ENCODE measurements at places on chromosomes 12 and 14.

DNA sequence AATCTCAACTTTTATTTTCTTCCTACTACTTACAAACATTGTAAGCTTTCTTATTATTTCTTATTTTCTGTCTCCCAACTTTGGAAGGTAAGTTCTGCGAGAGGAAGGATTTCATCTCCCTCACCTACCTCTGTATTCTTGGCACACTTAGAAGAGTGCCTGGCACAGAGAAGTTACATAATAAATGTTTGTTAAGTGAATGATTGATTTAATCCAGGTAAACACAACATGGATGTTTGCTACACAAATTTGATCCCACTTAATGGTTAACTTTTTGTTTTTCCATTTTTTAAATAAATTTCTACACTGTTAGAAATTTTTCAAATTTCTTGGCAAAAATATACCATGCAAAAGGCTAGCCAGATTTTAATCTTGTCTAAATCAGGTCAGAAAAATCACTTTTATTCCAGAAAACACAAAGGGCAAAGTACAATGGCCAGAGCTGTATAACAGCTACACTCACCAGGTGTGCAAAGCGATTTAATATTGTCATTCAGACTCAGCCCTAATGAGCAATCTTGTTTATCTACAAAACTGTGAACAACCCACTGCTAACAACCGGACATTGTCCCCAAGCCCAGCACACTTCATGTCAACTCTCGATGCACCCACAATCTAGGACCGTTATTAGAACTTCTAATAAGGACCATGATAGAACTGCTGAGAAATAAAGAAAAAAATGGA lies 222.1 kb upstream of the EEA1 start:
- no peak for DNase-seq

- no peak for DNase-seq
These were observed 20.7 kb downstream of the HAL start for GRCh38 chr12:95975491-95975890.

DNA sequence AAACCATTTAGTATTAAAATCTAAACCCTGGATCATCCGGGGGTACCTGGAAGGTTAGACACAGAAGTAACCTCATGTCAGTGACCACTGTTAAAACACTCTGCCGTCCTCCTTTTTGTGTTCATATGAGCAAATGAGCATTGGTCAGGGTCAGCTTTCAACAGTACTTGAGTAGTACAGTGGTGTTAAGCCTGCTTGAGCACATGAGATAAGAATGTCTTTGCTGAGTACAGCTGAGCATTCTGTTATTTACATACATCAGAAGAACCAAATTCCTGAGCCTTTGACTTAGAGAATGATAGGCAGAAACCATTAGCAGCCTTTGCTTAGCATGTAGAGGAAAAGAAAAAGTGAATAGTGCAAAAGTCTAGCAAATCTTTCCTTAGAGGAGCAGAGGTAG lies 38.6 kb upstream of the LRTM2 start:
- no peak for DNase-seq

DNA sequence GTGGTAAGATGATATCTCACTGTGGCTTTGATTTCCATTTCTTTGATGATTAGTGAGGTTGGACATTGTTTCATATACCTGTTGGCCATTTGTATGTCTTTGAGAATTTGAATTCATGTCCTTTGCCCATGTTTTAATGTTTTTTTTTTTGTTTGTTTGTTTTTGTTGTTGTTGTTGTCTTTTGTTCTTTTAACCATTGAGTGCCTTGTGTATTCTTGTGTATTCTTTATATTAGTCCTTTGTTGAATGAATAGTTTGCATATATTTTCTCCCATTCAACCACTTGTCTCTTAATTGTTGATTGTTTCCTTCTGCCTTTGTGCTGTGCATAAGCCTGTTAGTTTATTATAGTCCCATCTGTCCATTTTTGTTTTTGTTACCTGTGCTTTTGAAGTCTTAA lies 71.9 kb downstream of the FBXO33 start:
- no peak for DNase-seq

- DNase-seq, result no peak
These were observed 36.3 kb downstream of the IL31 start for GRCh38 chr12:122137681-122138080.

DNA sequence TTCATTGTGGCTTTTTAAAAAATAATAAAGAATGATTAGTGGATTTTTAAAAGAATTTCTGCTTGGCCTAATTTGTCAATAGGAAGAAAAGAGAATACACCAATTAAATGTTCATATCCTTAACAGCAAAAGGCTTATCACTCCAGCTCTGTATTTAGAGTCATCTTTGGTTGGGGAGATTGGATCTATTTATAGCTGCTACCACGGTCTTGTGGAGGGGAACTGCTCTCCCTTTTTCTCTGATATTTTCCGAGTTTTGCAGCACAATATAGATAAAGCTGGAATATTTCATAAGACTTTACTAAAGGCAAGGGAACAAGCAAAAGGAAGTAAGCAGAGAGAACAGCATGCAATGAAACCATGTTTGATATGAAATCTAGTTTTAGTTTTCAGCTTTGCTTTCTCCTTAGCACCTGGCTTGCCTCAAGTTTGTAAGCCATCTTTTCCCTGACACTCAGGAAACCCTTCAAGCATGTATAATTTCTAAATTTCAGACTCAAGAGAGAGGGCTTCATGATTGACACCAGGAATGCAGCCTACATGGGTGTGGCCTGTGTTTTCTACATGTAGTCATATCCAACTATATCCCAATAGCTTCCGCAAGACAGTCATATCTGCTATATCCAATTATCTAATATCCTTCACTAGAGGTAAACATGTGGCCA lies 35.2 kb downstream of the BRMS1L start:
- DNase-seq, result no peak

GRCh38 chr12:112577473-112578329 lies 159.0 kb downstream of the PTPN11 start:
- no peak for DNase-seq

DNA sequence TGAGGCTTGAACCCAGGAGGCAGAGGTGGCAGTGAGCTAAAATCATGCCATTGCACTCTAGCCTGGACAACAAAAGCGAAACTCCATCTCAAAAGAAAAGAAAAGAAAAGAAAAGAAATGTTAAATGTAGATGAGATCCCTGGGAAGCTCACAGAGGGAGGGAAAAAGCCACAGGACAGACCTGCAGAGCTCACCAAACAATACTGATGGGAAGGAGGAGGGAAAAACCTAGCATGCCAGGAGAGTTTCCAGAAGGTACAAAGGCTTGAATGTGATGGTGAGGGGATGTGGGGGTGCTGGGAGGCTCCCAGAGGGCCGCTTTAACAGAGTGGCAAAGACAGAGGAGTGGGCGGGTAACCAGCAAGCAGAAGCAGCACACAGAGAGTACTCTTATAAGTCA lies 72.3 kb downstream of the PTPN21 start:
- DNase-seq, result no peak

GRCh38 chr12:83933615-83934014 lies 979.0 kb downstream of the SLC6A15 start:
- DNase-seq, result no peak

DNA sequence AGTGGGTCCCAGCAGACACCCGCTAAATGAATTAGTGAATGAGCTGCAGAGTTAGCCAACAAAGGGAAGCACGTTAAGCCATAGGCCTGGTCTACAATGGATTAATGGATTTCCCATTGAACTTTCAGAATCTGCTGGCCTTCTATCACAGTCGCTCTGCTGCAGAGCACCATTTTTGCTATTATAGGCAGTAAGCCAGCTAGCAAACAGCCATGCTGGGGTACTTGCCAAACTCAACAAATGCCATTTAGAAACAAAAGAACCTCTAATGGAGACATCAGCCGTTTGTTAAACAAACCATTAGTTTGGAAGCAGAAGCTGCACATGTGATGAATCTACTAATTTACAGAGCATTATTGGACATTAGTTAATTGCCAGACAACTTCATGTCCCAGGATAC lies 181.1 kb upstream of the STXBP6 start:
- DNase-seq, result no peak

- DNase-seq, result no peak
These were observed 16.3 kb upstream of the NFYB start for GRCh38 chr12:104154286-104154685.

- DNase-seq, result no peak
These were observed 169.6 kb upstream of the RASSF8 start for GRCh38 chr12:25788707-25789442.

DNA sequence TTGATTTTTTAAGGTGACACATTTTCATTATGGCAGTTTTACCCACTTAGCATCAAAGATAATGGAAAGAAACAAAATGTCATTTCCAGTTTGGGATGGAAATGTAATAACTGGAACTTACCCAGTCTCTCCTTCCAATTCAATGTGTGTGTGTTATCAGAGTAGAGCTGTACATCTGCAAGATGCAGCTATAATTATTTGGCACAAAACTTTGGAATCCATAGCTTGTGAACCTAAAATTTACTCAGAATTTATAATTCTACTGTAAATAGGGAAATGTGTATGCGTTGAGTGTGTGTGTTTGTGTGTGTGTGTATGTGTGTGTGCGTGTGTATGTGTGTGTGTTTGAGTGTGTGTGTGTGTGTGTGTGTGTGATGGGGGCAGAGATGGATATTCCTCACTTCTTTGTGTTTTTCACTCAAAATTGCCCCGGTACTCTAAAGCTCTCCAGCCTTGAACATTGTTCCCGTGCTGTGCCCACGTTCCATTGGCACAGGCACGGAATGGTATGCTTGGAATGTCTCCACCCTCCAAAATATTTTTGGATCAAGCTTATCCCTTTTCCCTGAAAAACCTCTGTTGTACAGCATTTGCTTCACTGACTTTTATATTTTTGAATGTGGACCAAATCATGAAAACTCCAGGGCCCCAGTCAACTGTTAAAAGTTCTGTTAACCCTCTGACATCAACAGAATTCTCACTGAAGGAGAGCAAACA lies 150.2 kb upstream of the BMP4 start:
- DNase-seq, result no peak

DNA sequence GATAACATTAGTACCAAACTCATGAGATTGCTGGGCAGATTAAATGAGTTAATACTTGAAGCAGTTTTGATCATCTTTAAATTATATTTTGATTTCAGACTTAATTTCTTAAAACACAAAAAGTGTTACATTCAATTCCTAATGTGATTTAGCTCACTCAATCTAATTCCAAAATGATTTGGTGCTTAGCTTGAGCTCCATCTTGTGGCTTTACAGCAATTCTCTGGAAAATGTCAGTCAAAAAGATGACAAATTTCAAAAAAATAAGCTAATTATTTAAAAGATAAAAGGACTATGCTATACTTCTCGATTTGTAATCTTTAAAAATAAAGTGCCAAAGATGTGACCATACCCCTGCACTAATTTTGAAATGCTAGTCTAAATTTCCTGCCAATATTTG lies 10.1 kb downstream of the LLPH start:
- DNase-seq, result no peak

Data from endothelial cell (in vitro differentiated cells).